ENCODE measurements at places on chromosomes 7 and 10.

DNA sequence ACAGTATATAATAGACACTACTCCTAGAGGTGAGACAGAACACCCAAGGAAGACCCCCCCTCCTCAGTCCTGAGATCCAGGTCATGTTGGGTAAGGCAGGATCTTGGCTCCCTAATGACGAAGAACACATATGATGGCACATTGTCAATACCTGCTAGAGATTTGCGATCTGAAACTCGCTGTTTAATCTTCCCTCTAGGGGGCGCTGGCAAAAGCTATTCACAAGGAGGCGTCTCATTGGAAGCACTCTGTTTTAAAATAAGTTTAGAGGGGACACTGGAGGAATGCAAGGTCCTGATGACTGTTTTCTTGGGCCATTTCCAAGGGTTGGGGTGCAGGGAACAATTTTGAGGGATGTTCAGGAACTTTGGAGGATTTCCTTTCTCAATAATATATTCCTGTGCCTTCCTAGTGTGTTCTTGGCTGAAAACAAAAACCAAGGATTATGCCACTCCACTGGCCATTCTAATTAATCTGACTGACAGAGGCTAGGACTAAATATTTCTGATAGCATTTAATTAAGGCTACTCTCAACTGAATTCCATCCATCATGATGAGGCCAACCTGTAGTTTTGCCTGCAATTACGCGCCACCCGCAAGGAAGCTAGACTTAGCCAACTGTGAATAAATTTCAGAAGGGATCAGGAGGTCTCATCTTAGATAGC, 1013.8 kb upstream of the MBL2 start:
- DNase-seq, result no peak

GRCh38 chr7:73489976-73490375, 32.1 kb downstream of the BAZ1B start:
- DNase-seq, result no peak

GRCh38 chr7:155998328-155998691, 186.0 kb upstream of the SHH start:
- no peak for DNase-seq

GRCh38 chr7:81957517-81957916, 187.7 kb upstream of the HGF start:
- DNase-seq, result no peak

GRCh38 chr7:31991846-31992245, 78.4 kb downstream of the PDE1C start:
- no peak for DNase-seq

- DNase-seq, result no peak
Observed at GRCh38 chr7:96786261-96786997, 76.8 kb upstream of the SEM1 start.

- no peak for DNase-seq
Observed at GRCh38 chr7:83531766-83532165, 117.2 kb downstream of the SEMA3E start.

GRCh38 chr7:37488163-37488764, 39.6 kb upstream of the ELMO1 start:
- DNase-seq, result no peak

- no peak for DNase-seq
Observed at GRCh38 chr7:116766881-116767280, 94.9 kb downstream of the MET start.

DNA sequence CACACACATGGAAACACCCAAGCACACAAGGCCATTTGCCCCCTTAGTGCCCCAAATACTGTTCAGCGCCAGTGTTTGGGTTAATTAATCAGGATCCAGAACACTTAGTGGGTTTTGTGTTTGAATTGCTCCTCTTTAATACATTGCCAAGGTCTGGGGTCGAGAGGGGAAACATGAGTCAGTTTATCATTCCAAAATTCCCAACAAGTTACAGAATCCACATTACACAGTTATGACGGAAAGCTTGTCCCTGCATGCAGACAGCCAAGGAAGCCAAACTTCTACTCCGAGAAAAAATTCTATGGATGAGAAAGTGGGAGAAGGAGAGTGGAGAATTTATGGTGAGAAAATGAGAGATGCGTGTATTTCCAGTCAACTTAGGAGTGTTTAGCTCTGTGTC, 189.0 kb downstream of the NPSR1 start:
- no peak for DNase-seq

DNA sequence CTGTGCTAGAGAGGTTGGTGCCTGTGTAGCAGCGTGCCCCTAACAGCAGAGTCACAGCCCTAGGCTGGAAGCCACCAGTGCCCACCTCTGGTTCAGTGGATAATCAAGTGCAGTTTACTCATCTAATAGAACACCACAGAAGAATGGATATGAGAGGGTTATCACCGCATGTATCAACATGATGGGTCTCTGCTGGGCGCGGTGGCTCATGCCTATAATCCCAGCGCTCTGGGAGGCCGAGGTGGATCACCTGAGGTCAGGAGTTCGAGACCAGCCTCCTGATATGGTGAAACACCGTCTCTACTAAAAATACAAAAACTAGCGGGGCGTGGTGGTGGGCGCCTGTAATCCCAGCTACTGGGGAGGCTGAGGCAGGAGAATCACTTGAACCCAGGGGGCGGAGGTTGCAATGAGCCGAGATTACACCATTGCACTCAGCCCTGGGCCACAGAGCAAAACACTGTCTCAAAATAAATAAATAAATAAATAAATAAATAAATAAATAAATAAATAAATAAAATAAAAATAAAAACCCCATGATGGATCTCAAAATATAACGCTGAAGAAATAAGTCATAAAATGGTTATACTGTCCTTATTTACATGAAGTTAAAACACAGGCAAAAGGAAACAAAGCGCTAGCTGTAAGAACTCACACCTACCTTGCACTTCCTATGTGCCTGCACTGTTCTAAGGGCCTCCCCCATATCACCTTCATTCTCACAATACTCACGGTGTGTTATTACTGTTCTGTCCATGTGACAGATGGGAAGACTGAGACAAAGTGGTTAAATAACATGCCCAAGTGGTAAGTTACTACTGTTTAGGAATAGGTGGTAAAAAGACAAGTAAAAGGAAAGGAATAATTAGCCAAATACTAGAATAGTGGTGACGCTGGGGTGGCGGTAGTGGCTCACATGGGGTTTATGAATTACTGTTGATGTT, 70.9 kb downstream of the AMZ1 start:
- DNase-seq, result no peak

GRCh38 chr10:78605800-78606350, 462.9 kb upstream of the ZMIZ1 start:
- DNase-seq, result no peak

GRCh38 chr7:7276161-7276560, 93.8 kb downstream of the C1GALT1 start:
- no peak for DNase-seq

DNA sequence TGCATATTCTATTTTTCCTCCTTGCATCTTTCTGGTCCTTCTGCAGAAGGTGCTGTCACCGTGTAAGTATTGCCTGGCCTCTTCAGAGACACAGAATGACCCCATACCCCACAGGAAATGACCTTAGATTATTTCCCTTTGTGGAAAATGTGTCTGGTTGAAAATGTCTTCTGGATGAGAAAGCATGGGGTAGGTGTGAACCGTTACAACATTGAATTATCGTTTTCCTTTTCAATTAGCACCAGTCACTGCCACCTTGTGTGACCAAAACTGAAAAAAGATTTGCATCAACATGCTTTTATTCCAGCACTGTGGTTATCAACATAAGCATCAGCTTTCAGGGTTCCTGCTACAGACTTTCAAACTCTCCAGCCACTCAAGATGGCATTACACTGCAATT, 58.0 kb upstream of the CELF2 start:
- no peak for DNase-seq

DNA sequence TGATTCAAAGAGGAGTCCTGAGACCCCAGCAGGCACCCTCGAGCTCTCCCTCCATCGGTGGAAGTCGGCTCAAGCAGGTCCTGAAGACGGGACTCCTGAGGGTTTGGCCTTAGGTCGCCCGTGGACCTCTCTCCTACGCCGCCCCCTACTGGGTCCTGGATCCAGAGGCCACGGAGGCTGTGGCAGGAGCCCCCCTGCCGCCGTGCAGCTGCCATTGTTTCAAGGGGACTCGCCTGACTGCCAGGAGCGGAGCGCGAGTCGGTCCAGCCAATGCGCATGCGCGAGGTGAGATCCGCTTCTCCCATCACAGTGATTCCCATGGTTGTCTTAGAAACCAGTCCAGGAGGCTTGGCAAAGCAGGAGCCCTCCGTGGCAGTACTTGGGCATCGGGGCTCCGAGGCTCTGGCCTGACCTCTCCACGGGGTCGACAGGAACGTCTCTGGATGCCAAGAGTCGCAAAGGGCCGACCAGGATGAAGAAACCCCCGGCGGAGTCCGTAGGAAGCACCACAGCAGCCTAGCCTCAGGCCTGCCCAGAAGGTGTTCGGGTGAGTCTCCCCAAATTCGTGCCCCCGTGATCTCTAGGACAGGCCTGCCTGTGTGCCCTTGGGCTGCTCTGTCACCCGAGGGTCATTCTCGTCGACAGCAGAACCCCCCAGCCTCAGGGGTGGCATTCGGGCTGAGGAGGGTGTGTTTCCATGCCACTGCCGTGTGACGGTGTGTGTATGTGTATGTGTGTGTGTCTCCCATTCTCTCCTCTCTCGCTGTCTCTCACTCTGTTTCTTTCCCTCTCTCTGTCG, 322.3 kb downstream of the ZNF716 start:
- DNase-seq, result no peak

- no peak for DNase-seq
Observed at GRCh38 chr7:128892521-128893250, 17.8 kb downstream of the KCP start.

DNA sequence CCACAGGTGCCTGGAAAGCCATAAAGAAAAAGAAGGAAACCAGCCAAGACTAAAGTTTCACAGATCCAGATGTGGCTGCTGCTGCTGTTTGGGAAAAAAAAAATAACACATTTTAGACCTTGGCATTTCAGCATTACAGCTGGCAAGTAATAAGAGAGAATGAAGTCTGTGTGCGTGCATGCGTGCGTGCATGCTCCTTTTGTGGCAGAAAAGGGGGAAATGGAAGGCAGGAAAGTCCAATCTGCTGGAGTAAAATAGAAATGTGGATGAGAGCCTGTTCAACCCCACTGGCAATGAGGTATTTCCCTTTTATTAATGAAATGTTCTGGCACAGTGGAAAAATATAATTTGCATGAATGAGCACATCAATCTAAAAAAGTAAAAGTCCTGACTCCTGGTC, 137.0 kb upstream of the SEMA3A start:
- no peak for DNase-seq

GRCh38 chr10:17161775-17162174, 32.2 kb upstream of the CUBN start:
- no peak for DNase-seq

DNA sequence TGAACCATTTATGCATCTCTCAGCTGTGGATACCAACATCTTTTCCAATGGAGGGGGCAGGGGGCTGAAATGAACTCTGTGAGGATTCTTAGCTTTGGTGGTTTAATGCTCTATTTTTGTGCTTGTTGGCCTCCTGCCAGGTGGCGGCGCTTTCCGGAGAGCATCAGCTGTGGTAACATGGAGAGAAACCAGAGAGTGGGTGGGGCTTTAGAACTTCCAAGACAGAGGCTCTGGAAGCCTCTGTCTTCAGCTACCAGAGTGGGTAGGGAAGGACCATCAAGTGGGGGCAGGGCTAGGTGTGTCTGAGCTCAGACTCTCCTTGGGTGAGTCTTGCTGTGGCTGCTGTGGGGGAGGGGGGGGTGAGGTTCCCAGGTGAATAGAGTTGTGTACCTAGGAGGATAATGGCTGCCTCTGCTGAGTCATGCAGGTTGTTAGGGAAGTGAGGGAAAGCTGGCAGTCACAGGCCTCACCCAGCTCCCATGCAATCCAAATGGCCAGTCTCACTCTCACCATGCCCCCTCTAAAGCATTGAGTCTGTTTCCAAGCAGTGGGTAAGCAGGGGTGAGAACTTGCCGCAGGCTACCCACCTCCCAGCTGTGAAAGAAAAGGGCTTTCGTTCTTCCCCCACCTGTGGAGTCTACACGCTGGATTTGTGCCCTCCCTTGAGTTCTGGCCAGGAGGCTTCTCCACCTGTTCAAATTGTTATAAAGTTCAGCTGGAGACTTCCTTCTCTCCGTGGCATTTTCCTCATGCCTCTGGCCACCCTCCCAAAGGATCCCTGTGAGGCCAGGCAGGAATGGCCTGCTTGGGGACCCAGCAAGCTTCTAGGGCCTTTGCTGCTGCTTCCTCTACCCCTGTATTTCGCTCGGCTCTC, 527.0 kb downstream of the NEBL start:
- no peak for DNase-seq

DNA sequence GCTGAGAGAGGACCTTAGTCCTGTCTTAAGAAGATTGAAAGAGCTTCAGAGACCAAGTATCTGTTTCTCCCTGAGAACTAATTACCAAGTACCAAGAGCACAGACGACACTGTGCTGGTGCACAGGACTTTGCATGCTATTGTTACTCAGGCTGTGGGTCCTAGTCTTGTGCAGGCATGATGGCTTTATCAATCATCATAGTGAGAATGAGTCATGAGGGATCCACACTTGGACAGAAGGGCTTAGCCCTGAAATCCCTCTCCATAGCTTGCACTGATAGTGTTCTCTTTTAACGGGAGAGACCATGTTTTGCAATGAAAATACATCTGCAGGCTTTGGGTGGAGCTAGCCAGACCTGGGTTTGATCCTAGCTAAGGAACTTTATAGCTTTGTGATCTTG, 93.3 kb downstream of the SORCS3 start:
- DNase-seq, result no peak

- DNase-seq, result no peak
Observed at GRCh38 chr10:53003094-53003493, 230.5 kb upstream of the MBL2 start.

DNA sequence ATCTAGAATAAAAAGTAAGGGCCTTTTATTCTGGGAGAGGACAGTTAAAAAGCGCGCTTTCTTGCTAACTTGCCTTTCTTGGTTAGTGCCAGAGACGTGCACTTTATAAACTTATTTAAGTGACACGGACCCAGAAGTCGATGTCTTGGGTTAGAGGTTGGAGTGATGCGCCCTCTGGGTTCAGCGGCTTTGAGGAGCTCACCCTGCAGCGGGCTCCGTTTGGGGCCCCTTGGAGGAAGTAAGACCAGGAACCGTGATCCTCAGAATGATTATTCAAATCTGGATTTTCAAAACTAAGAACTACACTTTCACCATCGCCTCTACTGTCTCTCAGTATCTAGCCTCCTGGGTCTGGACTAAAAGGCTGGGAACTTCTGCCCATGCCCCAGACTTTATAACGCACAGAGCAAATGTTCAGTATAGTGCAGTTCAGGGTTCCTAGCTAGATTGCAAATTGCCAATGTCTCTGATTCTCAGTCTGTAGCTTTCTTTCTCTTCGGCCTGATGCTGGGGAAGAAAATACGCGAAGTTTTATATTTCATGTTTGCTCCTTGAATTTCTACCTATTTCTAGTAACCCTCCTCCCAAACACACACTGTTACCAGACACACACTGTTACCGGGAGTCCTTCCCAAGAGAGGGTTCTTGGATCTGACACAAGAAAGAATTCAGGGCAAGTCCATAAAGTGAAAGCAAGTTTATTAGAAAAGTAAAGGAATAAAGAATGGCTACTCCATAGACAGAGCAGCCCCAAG, 18.6 kb upstream of the SMO start:
- DNase-seq, result peak; percentile 22

- DNase-seq, result no peak
Observed at GRCh38 chr7:33530664-33531063, 374.7 kb upstream of the BMPER start.

- DNase-seq, result no peak
Observed at GRCh38 chr10:48590945-48591344, 13.9 kb downstream of the ARHGAP22 start.

Data from CD4-positive, CD25-positive, alpha-beta regulatory T cell (primary cell).